ENCODE measurements at places on chromosomes 5 and 9. TPM values are rescaled to one million over a fixed set of nuclear protein-coding genes. Genes with fewer than 3 reads are reported as not detected.

SLC4A9 gene
- total RNA-seq = not detected

OTULINL gene
- total RNA-seq = 60.9 TPM

OBP2B gene
- total RNA-seq = not detected

PRDM9 gene
- not detected for total RNA-seq

GRCh38 chr9:794386-794785 lies 47.1 kb upstream of the DMRT1 start:
- no peaks in the 10 kb centered on the region for H3K27me3 ChIP-seq
- no peak overlapping the region for H3K27ac ChIP-seq
- no peak for DNase-seq

- no peaks in the 10 kb centered on the region for H3K27me3 ChIP-seq
- no peak overlapping the region for H3K27ac ChIP-seq
- no peaks in the 10 kb centered on the region for H3K4me1 ChIP-seq
- DNase-seq = no peak
Observed at GRCh38 chr9:72464857-72465592, 56.4 kb upstream of the TMC1 start.

Measured in CD4-positive, alpha-beta T cell (primary cell).